Substantia nigra (tissue), 51 donors: ENCODE measurements at places on chromosomes 2 and 18.

- no peak for DNase-seq
These were observed 47.2 kb downstream of the USP34 start for GRCh38 chr2:61423714-61424113.

DNA sequence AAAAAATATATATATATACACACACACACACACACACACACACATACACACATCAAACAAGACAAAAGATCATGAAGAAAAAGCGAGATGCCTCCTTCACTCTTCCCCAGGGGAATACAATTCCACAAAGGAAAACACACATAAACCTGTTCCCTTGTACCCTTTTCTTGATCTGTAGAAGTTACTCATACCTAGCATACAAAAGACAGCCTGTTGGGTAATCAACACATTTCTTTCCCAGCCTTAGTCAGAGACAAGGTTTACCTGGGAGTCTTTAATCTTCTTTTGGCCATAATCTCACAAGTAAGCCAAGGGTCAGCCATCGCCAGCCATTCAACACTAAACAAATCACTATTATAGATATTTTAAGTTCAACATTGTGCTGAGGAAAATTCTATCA lies 407.0 kb downstream of the SUCLG1 start:
- DNase-seq: no peak

- no peak for DNase-seq
These were observed 616.7 kb upstream of the REG3G start for GRCh38 chr2:78408795-78409118.

DNA sequence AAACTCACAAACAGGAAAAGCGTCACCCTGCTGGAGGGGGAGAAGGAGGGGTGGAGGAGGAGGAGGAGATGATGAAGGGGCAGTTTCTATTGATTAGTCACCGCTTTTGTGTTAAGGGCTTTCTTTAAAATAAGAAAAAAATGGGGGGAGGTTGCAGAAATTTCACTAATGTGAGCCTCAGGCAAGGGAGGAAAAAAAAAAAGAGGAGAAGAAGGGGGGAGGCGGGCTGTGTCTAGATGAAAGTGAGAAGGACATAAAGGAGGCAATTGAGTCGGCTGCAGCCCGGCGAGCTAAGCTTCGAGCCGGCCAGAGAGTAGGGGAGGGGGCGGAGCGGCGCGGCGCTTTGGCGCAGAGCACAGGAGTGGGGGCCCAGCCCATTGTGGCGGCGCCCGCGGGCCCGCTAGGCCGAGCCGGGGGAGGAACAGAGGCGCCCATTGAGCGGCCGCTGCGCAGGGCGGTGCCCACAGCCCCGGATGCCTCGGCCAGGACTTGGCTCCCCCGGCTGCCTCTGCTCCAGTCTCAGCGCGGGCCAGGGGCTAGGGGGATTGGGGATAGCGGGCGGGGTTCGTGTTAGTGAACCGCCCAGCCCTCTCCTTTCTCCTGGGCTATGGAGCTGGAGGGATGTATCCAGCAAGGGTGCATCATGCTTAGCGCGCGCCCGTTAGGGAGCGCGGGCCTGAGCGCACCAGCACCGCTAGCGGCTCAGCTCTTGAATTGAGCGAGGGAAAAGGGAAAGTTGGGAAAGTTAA lies 7.9 kb downstream of the PAX3 start:
- peak; percentile 29 for DNase-seq

DNA sequence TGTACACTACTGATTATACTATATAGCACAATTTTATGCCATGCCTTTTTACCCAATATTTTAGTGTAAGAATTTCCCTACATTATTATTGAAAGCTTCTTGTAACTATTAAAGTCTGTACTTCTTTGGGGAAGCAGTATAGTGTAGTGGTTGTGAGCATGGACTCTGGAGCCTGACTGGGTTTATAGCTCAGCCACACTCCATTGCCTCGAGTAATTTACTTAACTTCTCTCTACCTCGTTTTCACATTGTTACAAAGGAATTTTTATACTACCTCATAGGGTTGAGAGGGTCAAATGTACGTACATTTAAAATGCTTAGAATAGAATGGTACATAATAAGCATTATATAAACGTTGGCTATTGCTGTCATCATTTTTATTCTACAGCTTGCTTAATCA lies 139.2 kb downstream of the UBR3 start:
- DNase-seq: no peak

GRCh38 chr18:39134255-39134654 lies 1568.7 kb upstream of the CELF4 start:
- no peak for DNase-seq

GRCh38 chr2:151120011-151120410 lies 141.7 kb downstream of the RBM43 start:
- DNase-seq: no peak

DNA sequence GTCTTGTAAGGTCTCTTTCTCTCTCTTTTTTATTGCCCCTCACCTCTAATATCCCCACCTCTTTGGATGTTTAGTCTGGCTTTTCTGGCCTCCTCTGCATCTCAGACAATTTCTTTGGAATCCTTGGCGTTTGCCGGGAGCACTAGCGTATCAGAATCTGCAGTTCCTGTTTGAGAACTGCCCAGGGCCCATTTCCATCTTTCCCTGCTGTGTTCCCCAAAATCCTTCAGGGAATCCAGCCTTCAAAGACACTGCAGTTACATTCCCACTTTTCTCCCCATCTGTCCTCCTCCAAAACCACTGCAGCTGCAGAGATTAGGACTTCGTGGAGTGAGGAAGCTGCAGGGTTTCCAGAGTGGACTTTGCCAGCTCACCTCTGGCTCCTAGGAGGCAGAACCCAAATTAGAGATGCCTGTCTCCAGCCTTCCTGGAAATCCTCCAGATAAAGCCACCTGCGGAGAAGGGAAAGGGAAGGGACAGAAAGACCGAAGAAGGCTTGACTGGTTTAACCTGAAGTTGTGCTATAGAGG lies 2.7 kb downstream of the VSNL1 start:
- no peak for DNase-seq

GRCh38 chr2:210456571-210456970 lies 20.0 kb downstream of the LANCL1 start:
- no peak for DNase-seq

GRCh38 chr2:15687720-15688119 lies 96.1 kb downstream of the DDX1 start:
- DNase-seq: no peak

DNA sequence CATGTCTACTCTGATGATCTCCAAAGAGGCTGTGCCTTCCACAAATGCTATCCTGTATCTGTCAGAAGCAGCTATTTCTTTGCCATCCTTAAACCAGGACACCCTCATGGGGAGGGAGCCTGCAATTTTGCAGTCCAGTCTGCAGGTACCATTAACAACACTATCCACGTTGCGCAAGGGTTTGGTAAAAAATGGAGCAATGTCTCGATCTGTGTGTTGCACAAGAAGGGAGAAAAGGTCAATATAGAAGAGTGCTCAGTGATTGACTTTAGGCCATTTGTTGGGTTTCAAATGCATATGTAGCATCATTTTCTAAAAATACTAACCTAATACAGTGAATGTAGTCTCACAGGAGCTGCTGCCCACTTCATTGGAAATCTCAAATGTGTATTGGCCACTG lies 74.3 kb downstream of the TTN start:
- no peak for DNase-seq

GRCh38 chr18:25140124-25140961 lies 211.6 kb downstream of the ZNF521 start:
- DNase-seq: no peak

- DNase-seq: no peak
These were observed 34.1 kb downstream of the PTH2R start for GRCh38 chr2:208440716-208441115.

- no peak for DNase-seq
These were observed 346.8 kb upstream of the TCF4 start for GRCh38 chr18:55934821-55935220.

- DNase-seq: no peak
These were observed 26.6 kb downstream of the METTL8 start for GRCh38 chr2:171407030-171407675.

- no peak for DNase-seq
These were observed 587.2 kb upstream of the PKDCC start for GRCh38 chr2:41460661-41461060.

DNA sequence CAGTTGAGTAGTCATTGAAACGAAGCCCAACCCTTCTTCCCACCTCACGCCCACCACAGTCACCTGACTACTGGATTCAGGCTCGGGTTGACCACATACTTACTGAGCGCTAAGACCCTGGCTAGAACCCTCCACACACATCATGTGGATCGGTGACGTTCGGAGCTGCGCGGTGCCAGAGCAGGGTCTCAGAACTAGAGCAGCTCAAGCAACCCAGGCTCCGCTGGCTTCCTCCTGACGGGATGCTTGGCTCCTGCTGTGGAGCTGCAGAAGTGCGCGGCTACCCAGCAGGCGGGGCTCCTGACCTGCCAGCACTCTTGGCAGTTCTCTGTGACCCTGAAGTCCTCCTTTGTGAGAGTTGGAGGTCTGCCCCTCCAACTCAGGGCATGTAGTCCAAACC lies 90.6 kb upstream of the MBOAT2 start:
- no peak for DNase-seq
